Left ventricle myocardium superior (tissue), 1 donor: ENCODE measurements at places on chromosomes 6 and 20.

DNA sequence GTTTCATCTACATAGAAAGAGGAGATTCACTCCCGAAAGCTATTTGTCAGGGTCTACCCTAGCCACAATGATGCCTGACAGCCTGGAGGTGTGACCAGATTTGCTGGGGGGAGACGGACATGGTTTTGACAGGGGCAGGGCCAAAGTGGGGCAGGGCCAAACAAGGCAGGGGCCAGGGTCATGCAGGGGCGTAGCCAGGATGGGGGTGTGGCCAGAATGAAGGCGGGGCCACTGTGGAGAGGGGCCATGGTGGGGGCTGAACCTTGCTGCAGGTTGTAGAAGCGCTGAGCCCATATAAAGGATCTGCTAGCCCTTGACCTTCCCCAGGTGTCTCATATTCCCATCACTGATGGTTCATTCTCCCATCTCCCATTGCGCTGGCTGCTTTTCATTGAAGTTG lies 184.1 kb upstream of the SULF2 start:
- DNase-seq = no peak

- DNase-seq = no peak
These were observed 20.0 kb upstream of the UBE2J1 start for GRCh38 chr6:89372506-89372901.

GRCh38 chr20:4227085-4227821 lies 211.9 kb upstream of the RNF24 start:
- DNase-seq = no peak

DNA sequence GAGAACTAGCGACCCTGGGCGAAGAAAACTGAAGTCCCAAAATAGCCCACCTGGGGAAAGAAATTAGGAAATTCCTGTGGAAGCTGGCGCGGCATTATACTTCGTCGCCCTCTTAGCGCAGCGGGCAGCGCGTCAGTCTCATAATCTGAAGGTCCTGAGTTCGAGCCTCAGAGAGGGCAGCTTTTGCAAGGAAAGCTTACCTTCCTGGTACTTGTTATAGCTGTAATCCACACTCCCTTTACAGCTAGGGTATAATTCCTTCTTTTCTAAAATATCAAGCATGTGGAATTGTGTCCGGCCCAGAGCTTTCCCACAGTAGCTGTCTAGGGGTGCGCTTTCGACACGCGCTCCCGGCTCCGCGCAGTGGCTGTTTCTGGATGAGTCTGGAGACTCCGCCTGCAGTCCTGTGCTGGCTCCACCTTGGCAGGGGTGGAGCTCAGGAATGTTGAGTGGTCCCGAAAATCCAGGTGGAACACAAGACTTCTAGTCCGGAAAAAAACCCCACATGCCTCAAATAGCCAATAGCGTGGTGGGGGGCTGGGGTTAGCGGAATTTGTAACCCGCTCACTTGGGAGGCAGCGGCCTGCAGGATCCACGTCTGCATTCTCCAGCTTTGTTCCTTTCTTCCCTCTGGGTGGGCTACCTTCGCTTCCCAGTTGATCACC lies 83.7 kb upstream of the ZNF322 start:
- DNase-seq = no peak

GRCh38 chr20:19026121-19026878 lies 186.1 kb upstream of the SLC24A3 start:
- peak; percentile 67 for DNase-seq

- no peak for DNase-seq
These were observed 133.7 kb downstream of the PTCHD4 start for GRCh38 chr6:47977314-47977713.
